NCI-H1092 treated with DMSO at 0.1 percent for 48 hours (cell line): ENCODE measurements at places on chromosomes 12 and 14.

DNA sequence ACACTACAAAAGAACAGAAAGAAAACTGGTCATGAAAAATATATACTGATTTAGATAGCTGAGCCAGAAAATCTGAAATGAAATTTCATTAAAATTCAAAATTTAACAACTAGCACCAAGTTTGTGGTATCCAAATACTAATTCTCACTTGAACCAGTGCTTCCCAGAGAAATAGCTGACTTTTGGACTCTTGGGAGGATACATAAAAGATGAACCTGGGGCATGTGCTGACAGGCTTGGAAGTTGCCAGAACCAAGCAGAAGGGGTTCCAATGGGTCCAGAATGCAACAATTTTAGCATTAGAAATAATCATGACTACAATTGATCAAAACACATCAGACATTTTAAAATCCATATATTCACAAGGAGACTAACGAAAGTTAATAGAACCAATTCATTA, 175.0 kb downstream of the MDGA2 start:
- DNase-seq, result no peak

- no peak for DNase-seq
Measured at GRCh38 chr12:32454866-32455265, 55.5 kb downstream of the FGD4 start.

DNA sequence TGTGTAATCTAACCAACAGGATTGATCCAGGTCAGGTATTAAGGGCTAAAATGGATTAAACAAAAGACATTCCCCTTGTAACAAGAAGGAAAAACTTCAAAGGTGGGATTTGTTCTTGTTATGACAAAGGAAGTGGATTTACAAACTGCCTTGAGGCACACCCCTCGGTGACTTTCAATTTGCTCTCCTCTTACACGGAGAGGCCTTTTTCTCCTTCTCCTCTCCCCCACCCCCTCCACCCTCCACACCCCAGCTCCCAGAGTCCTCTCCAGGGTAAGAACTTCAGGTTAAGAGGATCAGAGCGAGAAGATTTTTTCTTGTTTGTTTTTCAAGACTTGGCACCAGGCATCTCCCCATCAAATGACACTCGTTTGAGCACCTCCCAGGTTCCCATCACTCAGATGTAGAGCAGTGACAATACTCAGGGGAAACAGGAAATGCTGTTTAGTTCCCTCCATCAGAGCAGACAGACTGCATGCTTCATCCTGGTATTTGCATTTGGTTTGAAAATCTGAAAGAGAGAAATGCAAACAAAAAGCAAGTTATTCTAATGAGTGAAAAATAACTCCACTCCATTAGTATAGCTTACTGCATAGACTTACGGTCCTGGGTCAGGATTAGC, 77.6 kb upstream of the TMEM260 start:
- no peak for DNase-seq

DNA sequence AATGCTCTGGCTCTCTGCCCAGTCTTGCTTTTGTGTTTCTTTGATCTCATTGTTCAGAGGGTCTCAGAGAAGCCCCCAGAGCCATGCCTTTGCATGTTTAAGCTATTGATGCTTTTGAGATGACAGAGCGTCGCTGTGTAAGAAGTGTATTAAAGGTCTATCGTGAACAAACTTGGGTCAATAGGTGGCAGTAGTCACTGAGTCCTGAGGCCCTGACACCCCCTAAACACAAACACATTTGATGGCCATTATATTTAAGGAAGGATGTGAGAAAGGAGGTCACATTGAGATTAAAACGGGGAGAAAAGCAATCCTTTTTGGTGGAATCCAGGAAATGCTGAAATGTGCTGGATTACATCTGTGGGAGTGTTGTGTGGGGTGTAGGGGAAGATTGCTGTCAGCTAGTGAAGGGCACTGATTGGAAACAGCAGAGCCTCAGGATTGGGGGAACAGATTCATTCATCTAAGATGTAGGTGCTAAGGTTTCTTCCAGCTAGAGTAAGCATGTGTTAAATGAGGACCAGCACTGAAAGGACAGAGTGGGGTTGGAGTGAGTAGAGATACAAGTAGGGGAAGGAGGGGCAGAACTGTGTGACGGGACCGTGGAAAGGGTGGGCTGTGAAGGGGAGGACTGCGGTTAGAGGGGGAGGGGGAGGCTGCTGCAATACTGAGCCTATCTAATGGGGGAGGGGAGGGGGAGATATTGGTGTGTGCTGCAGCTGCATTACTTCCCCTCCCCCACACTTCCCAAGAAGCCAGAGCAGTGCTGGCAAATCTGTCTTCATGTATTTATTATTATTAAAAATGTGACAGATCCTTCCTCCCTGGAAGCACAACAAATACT, 12.7 kb downstream of the NGDN start:
- DNase-seq, result peak; percentile 21

DNA sequence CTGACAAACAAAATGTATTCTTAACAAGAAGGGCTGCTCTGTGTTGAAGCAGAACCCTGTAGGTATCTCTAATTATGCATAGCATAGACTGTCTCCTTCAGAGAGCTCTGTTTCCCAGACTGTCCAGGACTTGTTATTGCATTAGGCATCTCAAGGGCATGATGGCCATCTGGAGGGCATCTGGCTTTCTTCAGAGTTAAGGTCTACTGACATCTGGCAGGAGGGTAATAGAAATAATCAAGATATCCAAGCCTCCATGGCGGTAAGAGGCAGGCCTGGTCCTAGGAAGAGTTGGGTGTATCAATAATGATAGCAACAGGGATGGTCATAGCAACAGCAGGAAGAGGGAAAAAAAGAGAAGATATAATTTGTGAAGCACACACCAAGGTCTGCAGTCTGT, 161.2 kb downstream of the TTC8 start:
- no peak for DNase-seq

- no peak for DNase-seq
Measured at GRCh38 chr12:30999723-31000122, 73.2 kb downstream of the TSPAN11 start.

DNA sequence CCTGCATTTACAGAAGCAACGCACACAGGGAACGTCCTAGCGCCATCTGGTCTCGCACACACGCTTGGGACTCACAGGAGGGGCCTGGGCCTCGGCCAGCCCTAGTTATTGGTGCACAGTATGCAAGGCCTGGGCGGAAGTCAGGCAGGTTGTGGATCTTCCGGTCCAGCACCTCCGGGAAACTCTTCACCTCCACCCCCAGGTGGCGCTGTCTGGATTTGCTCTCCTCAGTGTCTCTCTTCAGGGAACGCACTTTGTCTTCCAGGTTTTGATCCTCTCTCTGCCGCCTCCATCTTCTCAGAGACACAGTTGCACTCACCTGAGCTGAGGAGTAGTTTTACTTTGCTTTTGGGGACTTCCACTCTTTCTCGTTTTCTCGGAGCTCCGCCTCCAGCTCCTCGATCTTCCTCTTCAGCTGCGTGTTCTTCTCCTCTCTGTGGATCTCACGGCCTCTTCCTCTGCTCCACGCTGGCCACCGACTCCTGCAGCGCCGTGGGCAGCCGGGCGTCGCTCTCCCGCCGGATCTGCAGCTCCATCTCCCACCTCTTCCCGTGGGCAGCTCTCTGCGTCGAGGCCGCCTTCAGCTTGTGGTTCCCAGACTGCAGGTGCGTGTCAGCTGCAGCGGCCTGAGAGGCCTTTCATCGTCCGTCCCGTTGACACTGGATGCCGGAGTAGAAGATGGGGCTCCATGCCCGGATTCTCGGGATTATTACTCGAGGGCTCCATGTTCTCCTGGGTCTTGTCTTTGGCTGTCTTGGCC, 933.8 kb downstream of the TMEM121 start:
- DNase-seq, result no peak

DNA sequence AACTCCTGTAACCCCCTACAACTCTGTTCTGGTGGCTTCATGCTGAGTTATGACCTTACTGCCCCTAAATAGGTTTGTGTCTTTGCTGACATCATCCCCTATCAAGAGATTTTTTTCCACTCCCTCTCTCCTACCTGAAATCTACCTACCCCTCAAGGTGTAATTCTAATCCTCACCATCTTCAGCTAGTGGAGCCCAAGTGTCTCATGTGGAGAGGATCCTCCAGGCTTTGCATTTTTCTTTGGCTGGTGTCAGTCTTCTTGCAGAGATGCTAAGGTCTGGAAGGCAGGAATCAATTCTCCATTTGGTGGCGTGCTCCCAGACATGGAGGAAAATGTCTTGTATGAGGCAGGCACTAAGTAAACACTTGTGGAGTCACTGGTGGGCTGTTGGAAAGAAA, 74.8 kb upstream of the PRMT8 start:
- DNase-seq, result no peak

GRCh38 chr14:37363661-37364060, 165.9 kb downstream of the MIPOL1 start:
- DNase-seq, result no peak

DNA sequence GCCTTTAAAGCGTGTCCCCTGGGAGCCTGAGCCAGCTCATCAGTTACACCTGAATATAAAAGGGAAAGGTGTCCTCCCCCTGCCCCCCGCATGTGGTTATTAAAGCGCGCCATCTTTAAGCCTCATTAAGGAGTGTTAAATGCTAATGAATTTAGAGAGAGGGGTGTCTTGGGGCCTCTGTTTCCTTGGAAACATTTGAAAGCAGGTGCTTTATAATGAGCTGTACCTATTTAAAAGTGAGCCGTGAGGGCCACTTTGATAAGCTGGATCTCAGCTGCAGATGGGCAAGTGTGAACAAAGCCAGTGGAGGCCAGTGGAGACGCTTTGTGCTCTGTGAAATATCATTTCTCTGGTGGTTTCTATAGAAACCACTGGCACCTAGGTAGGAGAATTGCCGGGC, 84.0 kb downstream of the BEGAIN start:
- DNase-seq, result no peak

GRCh38 chr14:36935976-36936678, 236.3 kb downstream of the SLC25A21 start:
- no peak for DNase-seq

- no peak for DNase-seq
Measured at GRCh38 chr12:42735861-42736361, 146.4 kb upstream of the PRICKLE1 start.

GRCh38 chr12:30002677-30003076, 218.9 kb upstream of the TMTC1 start:
- no peak for DNase-seq

- no peak for DNase-seq
Measured at GRCh38 chr14:39396448-39396847, 35.8 kb downstream of the FBXO33 start.

DNA sequence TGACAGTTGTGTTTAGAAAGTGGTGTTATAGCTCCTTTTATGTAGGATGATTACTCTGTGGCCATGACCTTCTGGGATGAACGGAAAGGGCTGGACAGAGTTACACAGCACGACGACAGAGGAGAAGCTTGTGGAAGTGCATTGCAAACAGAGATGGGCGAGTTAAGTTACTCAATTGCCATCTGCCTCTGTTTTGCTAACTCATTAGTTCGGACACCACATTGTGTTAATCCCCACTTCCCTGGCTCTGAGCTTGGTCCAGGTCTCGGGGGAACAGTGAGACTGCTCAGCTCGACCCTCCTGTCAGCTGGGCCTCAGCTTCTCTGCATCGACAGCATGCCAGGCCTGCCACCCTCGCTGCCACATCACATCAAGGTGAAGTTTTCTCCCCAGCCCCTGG, 408.0 kb downstream of the ZFP36L1 start:
- peak; percentile 70 for DNase-seq

GRCh38 chr12:67876305-67876915, 112.8 kb upstream of the IFNG-AS1 start:
- no peak for DNase-seq

- DNase-seq, result no peak
Measured at GRCh38 chr12:89895591-89895990, 187.0 kb upstream of the ATP2B1 start.

DNA sequence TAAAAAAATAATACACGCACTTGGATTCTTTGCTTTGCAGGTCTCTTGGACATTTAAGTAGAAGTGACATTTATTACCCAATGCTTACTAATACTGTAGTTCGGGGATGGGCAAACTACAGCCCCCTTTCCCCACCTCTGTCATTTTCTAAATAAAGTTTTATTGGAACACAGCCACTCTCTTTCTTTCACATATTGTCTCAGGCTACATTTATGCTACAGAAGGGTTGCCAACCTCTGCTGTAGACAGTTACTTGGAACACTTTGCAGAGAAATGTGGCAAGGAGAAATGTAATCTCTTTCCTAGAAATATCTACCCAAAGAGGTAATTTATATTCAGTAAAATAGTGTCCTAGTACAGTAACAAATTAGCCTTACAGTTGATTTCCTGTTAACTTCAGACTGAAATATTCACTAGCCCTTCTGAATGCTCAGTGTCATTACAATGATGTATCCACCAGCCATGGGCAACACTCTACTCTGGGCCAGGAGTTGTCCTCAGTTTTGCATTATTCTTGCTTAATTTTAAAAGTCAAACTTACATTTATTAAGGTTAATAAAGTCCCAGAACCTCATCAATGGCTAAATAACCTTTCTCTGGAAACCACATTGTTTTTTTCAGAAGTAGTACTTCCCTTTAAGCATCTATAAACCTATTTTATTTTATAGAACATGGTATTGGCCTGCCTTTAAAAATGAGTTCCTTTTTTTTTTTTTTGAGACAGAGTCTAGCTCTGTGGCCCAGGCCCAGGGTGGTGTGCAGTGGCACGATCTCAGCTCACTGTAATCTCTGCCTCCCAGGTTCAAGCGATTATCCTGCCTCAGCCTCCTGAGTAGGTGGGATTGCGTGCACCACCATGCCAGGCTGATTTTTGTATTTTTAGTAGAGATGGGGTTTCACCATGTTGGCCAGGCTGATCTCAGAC, 269.6 kb upstream of the AMIGO2 start:
- no peak for DNase-seq

- no peak for DNase-seq
Measured at GRCh38 chr12:106276032-106276740, 26.3 kb upstream of the TCP11L2 start.

DNA sequence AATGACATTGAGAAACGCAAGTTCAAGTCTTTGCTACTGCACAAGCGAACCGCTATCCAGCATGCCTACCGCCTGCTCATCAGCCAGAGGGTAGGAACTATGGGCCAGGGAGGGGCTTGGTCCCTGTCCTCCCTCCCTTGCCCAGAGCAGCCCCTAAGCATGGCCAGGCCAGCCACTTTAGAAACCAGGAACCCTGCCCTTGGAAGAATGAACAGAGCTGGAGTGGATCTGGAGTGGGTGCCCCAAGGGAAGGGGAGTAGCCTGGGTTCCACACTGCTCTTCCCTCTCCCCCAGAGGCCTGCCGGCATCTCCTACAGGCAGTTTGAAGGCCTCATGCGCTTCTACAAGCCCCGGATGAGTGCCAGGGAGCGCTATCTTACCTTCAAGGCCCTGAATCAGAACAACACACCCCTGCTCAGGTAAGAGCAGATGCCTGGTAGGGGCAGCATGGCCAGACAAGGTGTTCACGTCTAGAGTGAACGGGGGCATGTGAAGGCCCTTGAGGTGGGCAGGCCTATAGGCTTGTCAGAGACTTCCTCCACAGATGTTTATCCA, 55.8 kb downstream of the TPCN1 start:
- no peak for DNase-seq

- no peak for DNase-seq
Measured at GRCh38 chr14:38512236-38512635, 256.3 kb upstream of the CLEC14A start.

DNA sequence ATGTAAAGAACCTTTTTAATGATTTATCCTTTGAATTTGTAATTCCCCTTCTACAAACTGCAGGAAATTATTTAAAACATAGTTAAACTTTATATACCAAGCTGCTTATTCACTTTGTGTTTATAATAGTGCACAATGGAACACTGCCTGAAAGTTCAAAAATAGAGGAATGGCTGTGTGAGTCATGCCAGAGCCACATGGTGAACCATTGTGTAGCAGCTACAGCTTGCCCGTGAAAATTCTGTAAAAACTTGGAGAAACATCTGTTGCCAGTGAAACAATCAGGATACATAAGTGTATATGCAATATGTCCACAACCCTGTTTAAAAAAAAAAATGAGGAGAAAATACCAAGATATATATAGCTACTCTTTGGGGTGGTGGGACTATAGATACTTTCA, 59.5 kb downstream of the VEZT start:
- DNase-seq, result no peak
